ENCODE measurements at places on chromosomes 16 and 17.

- no peak for DNase-seq
Observed at GRCh38 chr17:61235827-61236197, 163.8 kb upstream of the TBX2 start.

DNA sequence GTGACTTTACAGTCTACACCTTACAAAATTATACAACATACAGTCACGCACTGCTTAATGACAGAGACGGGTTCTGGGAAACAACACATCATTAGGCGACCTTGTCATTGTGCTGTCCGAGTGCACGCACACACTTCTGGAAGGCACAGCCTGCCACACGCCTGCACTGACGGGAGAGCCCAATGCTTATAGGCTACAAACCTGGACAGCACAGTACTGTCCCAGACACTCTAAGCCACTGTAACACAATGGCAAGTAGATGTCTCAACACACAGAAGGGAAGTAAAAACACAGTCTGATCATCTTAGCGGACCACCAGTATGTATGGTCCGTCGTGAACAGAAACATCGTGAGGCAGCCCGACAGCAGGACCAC lies 29.8 kb downstream of the KLHDC4 start:
- DNase-seq: no peak

DNA sequence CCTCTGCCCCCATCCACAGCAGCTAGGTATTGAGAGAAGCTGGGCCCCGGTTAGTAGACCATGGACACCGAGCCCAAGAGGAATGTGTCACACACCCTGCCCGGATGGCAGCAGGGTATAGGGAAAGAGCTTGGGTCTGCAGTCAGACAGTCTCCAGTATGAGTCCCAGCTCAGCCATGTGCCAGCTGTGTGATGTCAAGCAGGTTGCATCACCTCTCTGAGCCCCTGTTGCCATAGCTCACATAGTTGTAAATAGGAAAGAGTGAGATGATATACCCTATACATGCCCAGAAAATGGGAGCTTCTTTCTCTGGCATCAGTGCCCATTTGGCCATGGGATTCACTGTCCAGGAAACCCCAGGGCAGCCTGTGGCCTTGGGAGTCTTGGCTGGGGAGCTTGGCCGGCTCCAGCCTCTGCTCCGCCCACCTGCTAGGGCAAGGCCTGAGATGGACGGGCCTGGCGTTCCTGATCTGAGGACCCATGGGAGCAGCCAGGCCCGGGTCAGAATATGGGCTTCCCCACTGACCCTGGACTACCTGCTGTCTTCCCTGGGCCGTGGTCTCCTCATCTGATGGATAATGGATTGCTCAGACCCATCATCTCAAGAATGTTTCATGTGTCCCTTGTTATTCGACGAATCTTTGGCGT lies 13.2 kb downstream of the CD300LG start:
- no peak for DNase-seq

- DNase-seq: peak; percentile 38
Observed at GRCh38 chr16:77273-77806, 685 bp upstream of the MPG start.

GRCh38 chr17:65515959-65516948 lies 45.2 kb downstream of the AXIN2 start:
- no peak for DNase-seq

DNA sequence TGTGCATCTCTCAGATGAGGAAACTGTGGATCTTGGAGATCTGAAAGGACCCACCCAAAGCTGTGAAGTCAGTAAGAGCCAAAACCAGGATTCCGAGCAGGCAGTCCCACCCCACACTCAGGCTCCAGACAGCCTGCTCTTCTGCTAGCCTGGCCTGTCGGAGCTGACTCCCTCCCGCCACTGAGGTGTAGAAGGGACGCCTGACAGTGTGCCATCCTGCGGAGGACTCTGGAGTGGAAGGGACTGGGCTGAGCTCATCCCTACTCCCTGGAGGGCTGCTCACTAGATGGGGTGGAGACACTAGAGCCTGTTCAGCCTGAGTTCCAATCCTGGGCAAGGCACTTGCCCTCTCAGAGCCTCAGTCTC lies 36.0 kb downstream of the WFDC1 start:
- DNase-seq: no peak

DNA sequence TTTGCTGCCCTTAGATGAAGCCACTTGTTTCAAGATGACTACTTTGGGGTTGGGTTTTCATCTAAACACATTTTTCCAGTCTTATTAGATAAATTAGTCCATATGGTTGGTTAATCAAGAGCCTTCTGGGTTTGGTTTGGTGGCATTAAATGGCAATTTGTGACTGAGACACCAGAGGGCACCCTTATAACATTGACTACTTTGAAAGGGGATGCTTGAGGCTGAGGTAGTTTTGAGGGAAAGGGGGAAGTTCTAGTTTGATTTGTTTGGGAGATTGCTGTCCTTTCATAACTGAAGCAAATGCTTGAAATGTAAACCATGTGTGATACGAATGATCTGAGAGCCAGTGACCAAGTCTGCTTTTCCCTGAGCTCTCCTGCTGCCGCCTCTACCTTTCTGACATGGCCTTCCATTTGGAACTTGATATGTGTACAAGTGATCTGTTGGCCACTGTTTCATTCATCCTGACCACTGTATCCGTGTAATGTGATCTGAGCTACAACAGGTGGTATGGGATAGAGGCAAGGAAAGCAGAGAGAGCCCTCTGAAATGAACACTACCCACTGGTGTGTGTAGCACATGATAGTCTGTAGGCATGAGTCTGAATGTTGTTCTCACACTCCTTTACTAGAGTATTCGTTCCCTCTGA lies 5.8 kb upstream of the RARA start:
- peak; percentile 73 for DNase-seq

GRCh38 chr16:64203126-64203525 lies 918.7 kb downstream of the CDH11 start:
- DNase-seq: no peak

GRCh38 chr16:483341-484075 lies 44.0 kb upstream of the CAPN15 start:
- no peak for DNase-seq

GRCh38 chr17:2703606-2704005 lies 8.0 kb downstream of the CLUH start:
- no peak for DNase-seq

DNA sequence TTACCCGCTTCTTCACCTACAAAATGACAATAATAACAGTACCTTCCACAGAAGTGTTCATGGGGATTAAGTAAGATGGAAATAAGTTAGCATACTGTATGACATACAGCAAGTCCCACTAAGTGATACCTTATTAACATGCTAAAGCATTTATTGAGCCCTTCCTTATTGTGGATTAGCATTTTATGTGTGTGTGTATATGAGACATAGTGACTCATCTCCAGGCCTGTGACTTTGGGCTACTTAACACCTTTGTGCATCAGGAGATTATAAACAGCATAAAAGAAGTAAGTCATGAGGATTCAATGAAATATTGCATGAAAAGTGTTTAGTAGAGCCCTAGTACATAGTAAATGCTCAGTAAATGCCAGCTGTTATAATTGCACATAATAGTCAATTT lies 52.9 kb downstream of the CA10 start:
- DNase-seq: no peak

- peak; percentile 61 for DNase-seq
Observed at GRCh38 chr17:36148559-36149295, 27.7 kb downstream of the TBC1D3B start.

- DNase-seq: no peak
Observed at GRCh38 chr16:84537491-84538151, 33.2 kb upstream of the MEAK7 start.

DNA sequence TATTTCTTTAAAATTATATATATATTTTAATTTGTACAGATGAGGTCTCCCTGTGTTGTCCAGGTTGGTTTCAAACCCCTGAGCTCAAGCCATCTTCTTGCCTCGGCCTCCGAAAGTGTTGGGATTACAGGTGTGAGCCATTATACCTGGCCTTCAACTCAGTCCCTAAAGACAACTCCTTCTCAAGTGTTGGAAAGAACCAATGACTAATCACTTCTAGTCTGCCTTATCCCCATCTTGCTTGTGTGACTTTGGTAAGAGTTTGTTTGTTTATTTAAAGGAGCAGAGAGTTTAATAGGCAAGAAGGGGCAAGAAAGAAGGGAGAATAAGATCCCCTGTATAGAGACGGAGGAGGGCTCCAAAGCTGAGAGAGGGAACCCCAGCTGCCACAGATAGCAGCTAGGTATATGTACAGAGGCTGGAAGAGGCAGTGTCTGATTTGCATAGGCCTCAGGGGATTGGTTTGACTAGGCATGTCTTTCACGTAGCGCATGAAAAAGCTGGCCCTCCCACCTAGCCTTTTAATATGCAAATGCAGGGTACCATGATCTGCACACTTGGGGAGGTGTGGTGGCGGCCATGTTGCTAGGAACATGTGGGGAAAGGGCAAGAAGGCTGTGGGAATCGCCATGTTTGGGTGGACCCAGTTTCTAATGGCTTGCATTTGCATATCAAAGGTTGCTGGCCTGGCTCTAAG lies 21.5 kb downstream of the ABCC1 start:
- no peak for DNase-seq

Measured in MV-4-11 (cell line).